Fibroblast of the conjunctiva (primary cell): ENCODE measurements at places on chromosomes 7 and 10.

- DNase-seq: no peak
These were observed 53.9 kb downstream of the WIPF3 start for GRCh38 chr7:29860186-29860585.

GRCh38 chr10:80468806-80469421 lies 14.8 kb downstream of the TSPAN14 start:
- no peak for DNase-seq

DNA sequence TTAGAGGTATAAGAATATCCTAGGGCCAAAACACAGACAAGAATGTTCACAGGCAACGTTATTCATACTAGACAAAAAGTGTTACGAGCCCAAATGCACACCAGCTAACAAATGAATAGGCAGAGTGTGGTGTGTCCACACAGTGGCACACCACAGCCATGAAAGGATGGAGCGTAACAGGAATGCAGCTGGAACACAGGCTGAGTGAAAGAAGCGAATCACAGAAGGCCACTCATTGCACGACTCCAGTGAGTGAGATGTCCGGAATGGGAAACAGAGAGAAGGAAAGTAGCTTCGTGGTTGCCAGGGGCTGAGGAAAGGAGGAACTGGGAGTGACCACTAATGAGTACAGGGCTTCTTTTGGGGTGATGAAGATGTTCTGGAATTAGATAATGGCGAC lies 198.8 kb downstream of the TNS3 start:
- DNase-seq: no peak

GRCh38 chr7:2403014-2403717 lies at the start of gene CHST12:
Gene CHST12, plus strand, starts transcription at chr7:2403611. Its CDS starts 29,029 bp downstream, at chr7:2432640.
- DNase-seq: peak; percentile 89

GRCh38 chr7:35555934-35556333 lies 139.0 kb downstream of the HERPUD2 start:
- DNase-seq: no peak

GRCh38 chr7:155457544-155458110 lies 302 bp upstream of the EN2 start:
- no peak for DNase-seq

GRCh38 chr7:64774204-64774842 lies 19.9 kb upstream of the ZNF138 start:
- DNase-seq: no peak

- no peak for DNase-seq
These were observed 9.1 kb upstream of the PRKAR2B start for GRCh38 chr7:107035446-107035845.

GRCh38 chr7:22255342-22255741 lies 101.6 kb downstream of the RAPGEF5 start:
- no peak for DNase-seq

DNA sequence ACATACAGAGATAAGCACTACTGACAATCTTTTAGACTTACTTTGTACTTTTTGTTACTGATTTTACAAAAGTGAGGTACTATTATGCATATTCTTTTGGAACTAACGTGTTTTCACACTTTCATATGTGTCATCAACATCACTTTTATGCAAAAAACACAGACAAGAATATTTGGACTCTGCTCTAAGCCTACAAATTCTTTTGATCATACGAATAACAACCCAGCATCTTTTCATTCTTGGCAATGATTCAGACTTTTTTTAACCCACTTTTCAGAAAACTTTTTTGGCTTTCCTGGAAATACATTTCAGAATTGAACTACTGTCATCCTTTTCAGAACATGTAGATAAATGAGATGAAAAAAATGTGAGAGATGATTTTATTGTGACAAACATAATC lies 30.2 kb downstream of the USP6NL start:
- no peak for DNase-seq

- no peak for DNase-seq
These were observed 138.2 kb upstream of the ADO start for GRCh38 chr10:62666275-62666674.

DNA sequence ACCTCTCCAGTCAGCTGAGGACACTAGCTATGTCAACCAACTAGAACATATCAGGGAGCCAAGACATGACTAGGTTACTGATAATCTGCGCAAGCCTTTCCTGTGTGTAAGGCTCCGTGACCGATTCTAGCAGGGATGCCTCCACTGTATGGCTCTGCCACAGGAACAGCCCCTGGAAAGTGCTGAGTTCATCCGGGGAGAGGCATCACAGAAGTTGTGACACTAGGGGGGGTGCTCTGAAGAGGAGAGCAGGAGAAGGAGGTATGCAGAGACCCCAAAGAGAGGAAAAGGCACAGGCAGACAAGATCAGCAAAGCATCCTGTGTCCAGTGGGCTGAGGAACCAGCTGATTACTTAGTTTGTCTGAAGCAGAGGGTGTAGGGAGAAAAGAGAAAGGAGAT lies 13.5 kb downstream of the UPP1 start:
- DNase-seq: no peak

DNA sequence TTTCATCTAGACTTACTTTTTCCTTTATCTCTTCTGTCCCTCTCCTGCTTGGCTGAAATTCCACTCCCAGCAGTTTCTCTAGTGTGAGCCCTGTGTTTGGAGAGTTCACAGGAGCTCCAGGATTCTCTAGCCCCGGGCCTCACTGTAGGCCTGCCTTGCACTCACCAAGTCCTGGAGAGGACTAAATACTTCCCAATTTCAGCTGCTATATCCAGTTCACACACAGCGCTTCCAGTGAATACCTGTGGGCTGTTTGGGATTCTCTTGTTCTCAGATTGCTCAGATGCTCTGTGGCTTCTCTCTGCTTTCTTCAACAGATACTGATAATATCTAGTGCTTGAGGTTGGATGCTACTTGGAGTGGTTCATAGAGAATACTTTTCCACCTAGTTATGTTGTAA lies 46.0 kb downstream of the MINPP1 start:
- DNase-seq: no peak

GRCh38 chr10:63554657-63555056 lies 33.5 kb downstream of the REEP3 start:
- DNase-seq: peak; percentile 47
